Kasumi-1 (cell line): ENCODE measurements at places on chromosomes 5 and 9.

DNA sequence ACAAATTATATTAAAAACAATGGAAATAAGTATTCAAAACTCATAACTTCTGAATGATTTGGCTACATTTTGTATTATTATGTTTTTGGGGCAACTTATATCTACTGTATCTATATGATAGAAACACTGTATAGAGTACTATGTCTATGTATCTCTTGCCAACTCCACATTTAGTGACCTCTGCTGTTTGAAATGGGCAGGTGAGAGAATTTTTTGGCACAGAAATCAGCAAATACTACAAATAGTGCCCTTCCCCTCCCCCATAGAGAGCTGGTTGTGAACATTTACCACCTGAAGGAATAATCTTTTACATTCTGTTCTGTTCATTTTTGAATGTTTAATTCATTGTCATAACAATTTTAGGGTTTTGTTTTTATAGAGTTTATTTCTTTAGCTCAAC, 545.3 kb downstream of the PDE4D start:
- DNase-seq, result peak; percentile 6

- DNase-seq, result no peak
These were observed 67.8 kb upstream of the SLC1A1 start for GRCh38 chr9:4422495-4422894.

- DNase-seq, result no peak
These were observed 717.5 kb downstream of the IRX1 start for GRCh38 chr5:4313138-4313537.

DNA sequence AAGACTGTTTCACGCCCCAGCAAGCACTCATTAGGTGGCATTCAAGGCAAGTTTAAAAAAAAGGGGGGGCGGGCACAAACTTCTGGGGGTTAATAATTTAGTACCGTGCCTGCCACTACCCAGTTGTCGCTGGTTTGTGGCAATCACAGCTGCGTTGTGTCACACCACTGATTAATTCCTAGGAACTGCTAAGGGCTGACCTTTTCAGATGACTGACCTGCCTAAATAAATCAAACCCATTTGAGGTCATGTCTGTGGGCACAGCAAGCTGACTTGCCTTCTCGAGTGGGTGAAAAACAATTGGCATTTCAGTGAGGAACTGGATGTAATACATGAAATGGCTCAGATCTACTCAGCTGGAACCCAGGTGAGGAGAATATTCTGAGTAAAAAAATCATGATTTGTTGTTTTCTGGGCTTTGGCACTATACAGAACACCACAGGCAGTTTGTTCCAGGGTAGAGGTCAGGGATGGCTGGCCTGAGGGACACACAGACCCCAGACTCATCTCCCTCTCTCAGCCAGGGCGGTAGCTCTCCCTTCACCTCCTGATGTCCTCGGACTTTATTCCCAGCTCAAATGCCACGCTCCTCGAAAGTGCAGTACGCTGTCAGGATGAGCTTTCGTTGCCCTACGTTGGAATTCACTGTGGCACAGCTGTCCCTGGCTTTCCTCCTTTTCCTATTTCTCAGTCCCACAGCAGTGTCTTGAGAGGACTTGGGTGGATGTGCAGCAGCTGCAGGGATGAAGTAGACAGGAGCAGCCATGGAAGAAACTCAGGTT, 15.5 kb upstream of the MGAT1 start:
- DNase-seq, result no peak

DNA sequence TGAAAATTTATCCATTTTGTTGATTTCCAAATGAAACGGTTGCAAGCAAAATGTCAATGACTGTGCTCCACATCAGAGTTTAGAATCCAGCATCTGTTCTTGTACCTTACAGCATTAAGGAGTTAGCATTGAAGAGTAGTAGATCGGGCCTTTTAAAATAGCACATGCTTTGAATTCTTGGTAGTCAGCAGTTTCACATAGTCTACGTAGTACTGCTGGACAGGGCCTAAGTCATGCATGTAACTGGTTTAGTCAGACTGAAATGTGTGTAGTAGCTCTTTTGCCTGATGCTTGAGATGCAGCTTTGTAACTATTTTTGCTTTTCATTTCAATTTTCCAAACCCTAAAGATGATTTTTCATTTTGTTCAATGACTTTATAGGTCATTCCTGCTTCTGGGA, 19.8 kb downstream of the LECT2 start:
- no peak for DNase-seq

DNA sequence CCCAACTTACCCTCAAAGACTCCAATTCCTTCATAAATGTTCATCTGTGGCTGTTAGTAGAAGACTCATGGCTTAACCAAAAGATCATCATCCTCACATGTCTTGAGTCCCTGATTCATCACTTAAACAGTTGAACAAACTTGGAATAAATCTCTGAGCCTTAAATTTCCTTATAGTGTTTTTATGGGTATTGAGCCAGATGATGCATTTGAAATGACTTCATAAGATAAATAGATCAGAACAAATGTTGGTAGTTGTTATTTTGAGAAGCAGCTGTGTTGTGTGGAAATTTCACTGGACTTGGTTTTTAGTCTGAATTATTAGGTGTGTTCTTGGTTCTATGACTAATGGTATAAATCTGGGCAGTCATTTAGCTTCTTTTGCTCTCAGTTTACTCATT, 236.2 kb downstream of the NNT start:
- no peak for DNase-seq

- no peak for DNase-seq
These were observed 194.0 kb downstream of the CRB2 start for GRCh38 chr9:123550012-123550411.

GRCh38 chr5:82655078-82655477, 376.9 kb upstream of the RPS23 start:
- no peak for DNase-seq

GRCh38 chr9:135134268-135135022, 47.0 kb downstream of the OLFM1 start:
- no peak for DNase-seq

GRCh38 chr5:80213466-80213865, 42.4 kb downstream of the SERINC5 start:
- peak; percentile 47 for DNase-seq

DNA sequence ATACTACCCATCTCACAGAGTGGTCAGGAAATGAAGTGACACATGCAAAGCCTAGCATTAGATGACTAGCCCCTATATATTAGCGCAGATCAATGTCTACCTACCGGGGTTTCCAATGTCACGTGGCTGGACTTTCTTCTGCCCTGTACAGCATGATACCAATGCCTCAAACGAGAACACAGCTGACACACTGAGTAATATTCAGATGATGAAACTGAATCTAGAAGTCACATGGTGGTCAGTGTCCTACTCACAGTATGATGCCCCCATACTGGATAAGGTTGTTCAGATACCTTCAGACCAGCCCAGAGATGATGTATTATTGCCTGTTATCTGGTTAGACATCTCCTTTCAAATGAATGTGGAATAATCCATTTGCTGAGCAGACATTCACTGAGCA, 71.1 kb upstream of the FRRS1L start:
- no peak for DNase-seq

GRCh38 chr5:34484216-34484920, 171.8 kb upstream of the RAI14 start:
- DNase-seq, result no peak

DNA sequence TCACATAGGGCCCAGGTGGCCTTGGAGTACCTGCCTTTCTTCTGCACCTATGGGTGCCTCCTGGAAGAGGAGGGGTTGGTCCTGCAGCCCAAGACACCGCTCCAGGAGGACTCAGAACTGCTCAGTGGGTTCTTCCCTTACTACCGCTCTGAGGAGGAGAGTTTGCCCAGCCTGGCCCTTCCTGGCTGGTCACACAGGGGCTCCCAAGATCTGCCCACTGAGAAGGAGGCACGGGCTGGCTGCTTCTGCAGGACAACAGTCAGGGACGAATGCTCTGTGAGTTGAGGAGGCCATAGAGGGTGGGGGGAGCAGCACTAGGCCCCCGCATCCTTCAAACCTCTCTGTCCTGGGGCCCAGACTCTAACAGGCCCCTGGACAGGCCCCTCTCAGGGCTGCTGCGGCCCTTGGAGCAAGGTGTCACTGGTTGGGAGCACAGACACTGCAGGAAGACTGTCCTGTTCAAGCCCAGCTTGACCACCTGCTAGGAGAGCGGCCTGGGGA, 9.9 kb upstream of the SLC25A48 start:
- DNase-seq, result no peak

DNA sequence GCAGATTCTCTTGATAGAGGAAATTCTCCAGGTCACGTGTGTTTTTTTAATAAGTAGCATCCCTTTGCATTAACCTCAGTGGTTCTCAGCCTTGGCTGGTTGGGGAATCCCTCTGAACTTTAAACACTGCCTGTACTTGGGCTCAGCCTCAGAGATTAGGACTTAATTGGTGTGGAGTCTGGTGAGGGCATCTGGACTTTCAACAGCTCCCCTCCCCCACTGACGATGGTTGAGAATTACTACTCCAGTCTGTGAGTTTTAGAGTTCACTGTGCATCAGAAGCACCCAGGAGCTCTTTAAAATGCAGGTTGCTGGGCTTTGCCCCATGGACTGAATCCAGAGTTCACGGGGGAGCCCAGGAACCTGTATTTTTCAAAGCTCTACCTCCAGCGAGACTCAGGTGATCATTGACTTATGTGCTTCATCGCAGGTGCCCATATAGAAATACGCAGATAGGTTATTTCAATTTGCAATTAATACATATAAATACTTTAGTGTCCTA, 71.4 kb downstream of the DAPK1 start:
- no peak for DNase-seq

- no peak for DNase-seq
These were observed 61.3 kb upstream of the ELL2 start for GRCh38 chr5:96022971-96023370.

GRCh38 chr9:127973169-127974000, 7.4 kb downstream of the EEIG1 start:
- no peak for DNase-seq

GRCh38 chr5:94906750-94907149, 288.3 kb downstream of the SLF1 start:
- no peak for DNase-seq

DNA sequence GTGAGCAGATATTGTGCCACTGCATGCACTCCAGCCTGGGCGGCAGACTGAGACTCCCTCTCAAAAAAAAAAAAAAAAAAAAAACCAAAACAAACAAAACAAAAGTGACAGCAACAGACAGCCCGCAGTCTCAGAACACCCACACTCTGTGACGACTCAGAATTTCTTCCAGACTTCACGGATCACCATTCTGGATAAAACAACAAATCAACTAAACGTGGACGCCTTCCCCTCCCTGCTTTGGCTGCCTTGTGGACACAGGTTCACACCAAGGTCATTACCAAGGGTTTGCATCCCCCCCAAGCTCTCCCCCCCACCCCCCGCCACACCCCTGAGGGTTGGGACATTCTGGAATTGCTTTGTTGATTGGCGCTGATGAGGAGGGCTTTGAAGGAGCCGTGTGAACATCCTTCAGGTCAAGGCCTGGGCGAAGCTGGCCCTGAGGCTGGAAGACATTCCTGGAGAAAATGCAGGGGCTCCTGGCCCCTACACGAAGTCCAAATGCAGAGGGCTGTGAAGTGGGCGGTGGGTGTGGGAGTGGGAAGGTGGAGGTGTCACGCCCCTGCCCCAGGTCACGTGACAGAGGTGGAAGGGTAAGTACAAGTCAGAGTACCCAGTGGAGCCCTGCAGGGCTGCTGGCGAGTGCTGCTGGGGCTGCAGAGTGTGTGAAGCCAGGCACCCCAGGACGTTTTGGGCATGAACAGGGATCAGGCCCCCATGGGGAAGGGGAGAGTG, 10.1 kb downstream of the LCN10 start:
- no peak for DNase-seq

DNA sequence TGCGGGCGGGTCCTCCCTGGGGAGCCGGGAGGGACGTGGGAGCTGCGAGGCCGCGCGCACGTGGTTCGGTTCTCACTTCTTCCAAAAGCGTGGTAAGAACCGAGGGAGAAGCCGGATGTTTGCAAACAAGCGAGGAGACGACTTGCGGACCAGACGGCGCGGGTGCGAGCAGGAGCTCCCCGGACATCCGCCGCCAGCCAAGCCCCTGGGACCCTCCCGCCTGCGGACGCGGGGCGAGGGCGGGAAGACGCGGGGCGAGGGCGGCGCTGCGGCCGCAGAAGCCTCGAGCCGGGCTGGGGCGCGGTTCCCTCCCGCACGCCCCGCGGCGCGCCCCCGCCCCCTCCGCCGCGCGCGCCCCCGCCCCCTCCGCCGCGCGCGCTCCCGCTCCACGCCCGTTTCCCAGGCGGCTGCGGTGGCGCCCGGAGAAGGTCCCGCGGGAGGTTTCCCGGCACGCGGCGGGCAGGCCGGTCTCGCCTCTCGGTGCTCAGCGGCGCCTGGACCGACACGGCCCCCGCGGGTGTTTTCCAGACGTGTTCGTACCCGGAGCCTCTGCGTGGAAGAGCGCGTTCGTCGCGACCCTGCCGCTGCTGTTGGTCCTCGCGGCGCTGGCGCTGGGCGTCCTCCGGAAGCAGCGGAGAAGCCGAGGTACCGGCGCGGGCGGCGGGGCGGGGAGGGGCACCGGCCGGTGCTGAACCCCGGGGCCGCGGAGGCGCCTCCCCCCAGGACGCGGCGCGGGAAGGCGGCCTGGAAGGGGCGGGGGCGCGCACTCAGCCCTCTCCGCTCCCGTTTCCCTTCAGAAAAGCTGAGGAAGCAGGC, 12.8 kb downstream of the BTNL9 start:
- peak; percentile 6 for DNase-seq

- no peak for DNase-seq
These were observed 4.9 kb upstream of the PGGT1B start for GRCh38 chr5:115267617-115268016.

DNA sequence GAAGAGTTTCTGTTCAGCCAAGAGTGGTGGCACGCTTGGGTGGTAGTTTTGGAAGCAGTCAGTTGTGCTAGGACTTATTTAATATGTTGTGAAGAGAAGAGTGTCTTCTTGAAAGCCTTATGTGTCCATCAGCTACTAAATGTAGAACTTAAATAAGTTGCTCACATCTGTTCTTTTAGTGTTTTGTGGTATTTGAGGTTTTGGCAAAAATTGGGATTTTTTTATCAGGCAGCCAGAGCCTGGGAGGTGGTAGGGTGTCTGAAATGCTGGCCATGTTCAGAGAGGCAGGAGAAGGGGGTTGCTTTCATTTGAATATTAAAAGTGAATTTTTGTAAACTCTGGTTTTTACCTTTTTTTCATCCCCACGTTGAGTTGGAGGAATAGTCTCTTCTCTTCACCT, 24.2 kb upstream of the ZBTB34 start:
- DNase-seq, result no peak

DNA sequence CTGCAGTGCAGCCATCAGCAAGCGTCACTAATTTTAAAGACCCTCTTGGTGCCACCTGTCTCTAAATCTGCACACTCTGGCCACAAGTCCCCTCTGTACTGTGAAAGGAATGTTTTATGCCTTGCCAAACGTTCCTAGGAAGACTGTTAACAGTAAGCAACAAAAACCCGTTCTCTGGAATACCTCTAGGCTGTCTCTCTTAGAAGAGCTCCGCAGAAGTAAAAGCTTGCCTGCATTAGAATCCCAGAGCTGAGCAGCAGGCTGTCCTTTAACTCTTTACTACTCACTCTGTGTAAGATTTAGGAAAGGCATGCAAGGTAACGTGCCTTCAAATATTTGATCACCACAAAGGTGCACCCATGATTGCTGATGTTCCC, 53.9 kb upstream of the C9orf72 start:
- DNase-seq, result no peak

DNA sequence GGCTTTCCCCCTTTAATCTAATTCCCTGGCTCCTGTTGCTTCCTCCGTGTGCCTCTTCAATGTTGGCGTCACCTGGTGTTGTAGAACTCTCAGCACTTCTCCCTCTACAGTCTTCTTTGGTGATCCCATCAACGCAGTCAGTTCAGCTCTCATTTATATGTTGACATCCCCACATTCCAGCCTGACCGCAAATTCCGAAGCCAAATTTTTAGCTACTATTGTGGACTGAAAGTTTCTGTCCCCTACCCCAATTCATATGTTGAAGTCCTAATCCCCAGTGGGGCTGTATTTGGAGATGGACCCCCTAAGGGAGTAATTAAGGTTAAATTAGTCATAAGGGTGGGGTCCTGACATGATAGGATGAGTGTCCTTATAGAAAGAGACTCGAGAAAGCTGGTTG, 210.6 kb upstream of the ADAMTSL1 start:
- no peak for DNase-seq
